ENCODE measurements at places on chromosomes 11 and 22.

DNA sequence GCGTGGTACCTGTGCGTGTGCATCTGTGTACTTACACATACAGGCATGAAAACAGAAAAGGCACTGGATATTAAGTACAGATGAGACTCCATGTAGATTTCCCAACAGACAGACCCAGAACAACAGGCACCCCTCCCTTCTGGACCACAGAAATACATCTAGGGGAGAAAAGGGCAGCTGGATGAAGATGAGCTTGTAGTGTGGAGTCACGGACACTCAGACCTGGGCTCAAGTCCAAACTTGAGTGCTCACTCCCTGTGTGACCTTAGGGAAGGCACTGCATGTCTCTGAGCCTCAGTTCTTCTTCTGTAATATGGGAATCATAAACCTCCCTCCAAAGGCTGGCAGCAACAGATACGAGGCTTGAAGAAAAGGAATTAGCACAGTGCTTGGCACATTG, 108.9 kb downstream of the GALNT18 start:
- H3K4me3 ChIP-seq = no peak overlapping the region
- peaks cover 16% of the 10 kb centered on the region for H3K27me3 ChIP-seq
- H3K36me3 ChIP-seq = peaks cover 2% of the 10 kb centered on the region
- no peaks in the 10 kb centered on the region for H3K4me1 ChIP-seq

DNA sequence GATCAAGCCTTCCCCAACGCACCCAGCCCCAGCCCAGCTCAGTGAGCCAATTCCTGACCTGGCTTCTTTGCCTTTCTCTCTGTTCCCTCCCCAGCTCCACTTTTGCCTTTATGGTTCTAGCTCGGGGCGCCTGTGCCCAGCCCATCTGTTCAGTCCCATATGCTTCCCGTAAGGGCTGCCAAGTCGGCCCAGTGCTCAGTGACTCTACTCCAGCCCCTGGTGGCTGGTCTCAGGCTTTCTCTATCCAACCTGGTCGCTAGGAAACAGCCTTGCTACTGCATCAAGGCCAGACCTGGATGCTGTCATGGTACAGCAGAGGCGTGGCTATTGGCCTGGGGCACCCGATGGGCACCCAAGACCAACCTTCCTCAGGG, 178.0 kb downstream of the DSCAML1 start:
- DNase-seq = no peak
- H3K36me3 ChIP-seq = no peaks in the 10 kb centered on the region
- no peak overlapping the region for H3K27ac ChIP-seq
- H3K4me3 ChIP-seq = no peak overlapping the region

- no peak overlapping the region for H3K4me3 ChIP-seq
- no peak overlapping the region for H3K27ac ChIP-seq
- no peak for DNase-seq
- H3K36me3 ChIP-seq = peaks cover 7% of the 10 kb centered on the region
- peaks cover 26% of the 10 kb centered on the region for H3K4me1 ChIP-seq
Observed at GRCh38 chr11:16984229-16984628, 30.0 kb downstream of the PLEKHA7 start.

- no peak overlapping the region for H3K27ac ChIP-seq
- DNase-seq = peak; percentile 54
- H3K4me1 ChIP-seq = peaks cover 4% of the 10 kb centered on the region
Observed at GRCh38 chr11:46295312-46296058, 18.0 kb downstream of the CREB3L1 start.

DNA sequence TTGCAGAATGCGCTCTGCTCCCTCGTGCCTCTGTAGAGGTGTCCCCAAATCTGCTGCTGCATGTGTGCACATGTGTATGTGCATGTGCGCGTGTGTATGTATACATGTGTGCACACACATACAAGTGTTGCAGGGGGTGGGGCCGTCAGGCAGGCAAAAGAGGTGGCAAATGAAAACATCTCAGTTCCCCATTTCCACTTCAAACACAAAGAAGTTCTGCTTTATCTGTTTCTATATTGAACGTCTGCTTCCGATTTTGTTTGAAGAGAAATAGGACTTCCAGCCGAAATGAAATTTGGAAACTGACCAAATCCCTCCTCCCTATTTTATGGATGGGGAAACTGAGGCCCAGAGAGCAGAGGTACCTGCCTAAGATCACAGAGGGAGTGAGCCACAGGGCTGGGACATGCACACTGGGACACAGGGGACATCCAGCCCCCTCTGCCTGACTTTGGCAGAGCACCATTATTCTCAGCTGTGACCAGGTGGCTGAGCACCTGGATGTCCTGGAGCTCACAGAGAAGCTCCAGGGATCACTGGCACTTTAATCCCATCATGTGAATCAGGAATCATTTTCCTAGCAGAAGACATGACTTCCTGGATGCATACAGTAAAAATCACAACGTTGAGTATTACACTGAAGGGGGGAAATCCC, 41.2 kb upstream of the ALX4 start:
- no peak for DNase-seq
- no peak overlapping the region for H3K4me3 ChIP-seq
- H3K27me3 ChIP-seq = peaks cover 91% of the 10 kb centered on the region
- H3K36me3 ChIP-seq = no peaks in the 10 kb centered on the region
- no peaks in the 10 kb centered on the region for H3K4me1 ChIP-seq

- no peak overlapping the region for H3K4me3 ChIP-seq
- H3K4me1 ChIP-seq = no peaks in the 10 kb centered on the region
- no peak overlapping the region for H3K27ac ChIP-seq
- DNase-seq = no peak
Observed at GRCh38 chr11:79461666-79462645, 21.1 kb upstream of the TENM4 start.

DNA sequence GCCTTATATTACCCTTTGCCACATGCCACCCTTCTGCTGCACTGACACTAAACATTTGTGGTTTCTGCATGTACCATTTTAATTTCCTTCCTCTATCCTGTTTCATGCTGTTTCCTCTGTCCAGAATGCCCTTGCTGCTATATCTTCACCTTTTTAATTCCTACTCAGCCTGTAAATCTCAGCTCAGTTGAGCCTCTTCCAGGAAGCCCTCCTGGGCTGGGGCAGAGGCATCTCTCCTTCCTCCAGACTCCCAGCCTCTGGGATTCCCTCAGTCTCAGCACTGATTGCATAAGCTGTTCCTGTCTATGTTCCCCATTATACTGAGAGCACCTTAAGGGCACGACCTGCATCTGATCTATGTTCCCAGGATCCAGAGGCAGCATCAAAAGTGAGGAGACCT, 98.7 kb downstream of the RNF169 start:
- H3K4me3 ChIP-seq = peak overlapping the region; percentile 48
- no peaks in the 10 kb centered on the region for H3K27me3 ChIP-seq
- peaks cover 9% of the 10 kb centered on the region for H3K36me3 ChIP-seq
- H3K27ac ChIP-seq = peak overlapping the region; percentile 79
